ENCODE measurements at places on chromosomes 3 and 15. TPM values are rescaled to one million over a fixed set of nuclear protein-coding genes. Genes with fewer than 3 reads are reported as not detected.

Gene SAMD7
- total RNA-seq: not detected

- no peak for DNase-seq
These were observed 44.2 kb upstream of the THRB start for GRCh38 chr3:24538891-24539290.

- no peak for DNase-seq
These were observed 168.2 kb upstream of the KCNMB2 start for GRCh38 chr3:178367817-178368617.

Gene GOLIM4
- 17.8 TPM for total RNA-seq

Gene GOLGA6D
- total RNA-seq: not detected

DNA sequence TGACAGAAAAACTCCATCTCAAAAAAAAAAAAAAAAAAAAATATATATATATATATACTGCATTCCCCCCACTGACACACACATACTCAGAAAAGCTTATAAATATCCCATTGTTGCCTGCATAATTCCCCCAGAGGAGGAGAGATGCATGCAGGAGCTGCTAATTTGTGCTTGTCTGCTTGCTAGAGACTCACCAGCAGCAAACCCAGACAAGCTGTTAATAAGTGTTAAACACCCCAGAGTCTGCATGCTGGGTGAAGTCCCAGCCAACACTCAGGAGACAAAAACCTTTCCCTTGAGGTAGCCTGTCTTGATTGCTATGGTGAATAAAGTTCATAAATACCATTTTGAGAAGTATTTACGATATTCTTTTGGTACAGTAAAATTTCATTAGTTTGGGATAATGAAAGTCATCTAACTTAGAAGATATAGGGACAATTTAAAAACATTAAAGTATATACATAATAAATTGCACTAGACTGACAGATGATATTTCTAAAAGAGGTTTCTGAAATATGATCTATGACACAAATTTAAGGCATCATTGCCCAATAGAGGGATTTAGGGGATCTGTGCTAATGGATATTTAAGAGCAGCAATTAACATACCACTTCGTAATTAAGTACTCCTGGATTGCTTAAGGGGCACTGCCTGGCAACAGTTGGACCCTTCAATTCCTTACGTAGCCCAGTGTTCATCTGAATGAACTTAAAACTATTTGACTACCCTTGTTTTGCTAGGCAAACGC, 400.0 kb upstream of the C2CD4B start:
- DNase-seq: no peak

Gene FBXO40
- total RNA-seq: not detected
